ENCODE measurements at places on chromosomes 1 and 21. TPM values are rescaled to one million over a fixed set of nuclear protein-coding genes. Genes with fewer than 3 reads are reported as not detected.

The PLCH2 gene
- 1.7 TPM for total RNA-seq

The RGSL1 gene
- total RNA-seq: not detected

The ESRRG gene
- 12.7 TPM for total RNA-seq

- no peak for DNase-seq
These were observed 150.3 kb downstream of the EDEM3 start for GRCh38 chr1:184604152-184604900.

DNA sequence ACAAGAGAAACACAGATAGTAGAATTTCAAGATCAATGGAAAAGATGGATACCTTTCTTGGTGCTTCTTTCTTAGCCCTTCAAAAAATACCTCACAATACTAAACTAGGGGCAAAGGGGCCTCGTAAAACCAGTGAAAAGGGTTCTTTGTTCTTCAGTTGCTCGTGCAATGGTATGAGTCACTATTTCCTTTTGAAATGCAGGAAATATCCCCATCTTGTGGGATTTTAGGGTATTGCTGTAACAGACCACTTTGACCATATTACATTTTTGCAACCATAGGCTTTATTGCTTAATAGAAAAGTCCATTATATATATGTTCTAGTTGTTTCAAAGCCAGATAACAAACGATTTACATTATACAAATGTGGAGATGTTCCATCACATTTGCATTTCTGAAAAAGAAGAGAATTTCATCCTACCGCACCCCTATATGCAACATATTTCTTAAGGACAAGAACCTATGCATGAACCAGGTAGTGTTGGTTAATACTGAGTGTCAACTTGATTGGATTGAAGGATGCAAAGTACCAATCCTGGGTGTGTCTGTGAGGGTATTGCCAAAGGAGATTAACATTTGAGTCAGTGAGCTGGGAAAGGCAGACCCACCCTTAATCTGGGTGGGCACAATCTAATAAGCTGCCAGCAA lies 88.6 kb upstream of the PKN2 start:
- DNase-seq: no peak

Measured in mesothelial cell of epicardium (in vitro differentiated cells).